ENCODE measurements at places on chromosomes 11 and 22.

DNA sequence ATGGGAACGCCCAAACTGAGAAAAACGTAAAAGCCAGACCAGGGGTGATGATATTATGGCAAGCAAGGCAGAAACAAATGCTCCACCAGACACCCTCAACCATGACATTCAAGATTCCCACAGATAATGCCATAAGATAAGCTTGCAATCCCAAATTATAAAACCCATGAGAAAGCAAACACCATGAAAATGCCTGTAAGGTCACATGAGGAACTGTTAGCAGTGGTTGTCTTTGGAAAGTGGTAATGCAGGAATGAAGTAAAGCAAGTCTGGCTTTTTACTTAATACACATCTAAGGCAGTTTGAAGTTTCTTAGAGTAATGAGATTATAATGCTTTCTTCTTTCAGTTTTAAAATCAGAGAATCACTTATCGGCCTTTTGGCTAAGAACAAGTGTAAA is 111.0 kb downstream of the MN1 start:
- no peak for DNase-seq

GRCh38 chr11:43145653-43146052 is 166.1 kb upstream of the API5 start:
- DNase-seq: no peak

DNA sequence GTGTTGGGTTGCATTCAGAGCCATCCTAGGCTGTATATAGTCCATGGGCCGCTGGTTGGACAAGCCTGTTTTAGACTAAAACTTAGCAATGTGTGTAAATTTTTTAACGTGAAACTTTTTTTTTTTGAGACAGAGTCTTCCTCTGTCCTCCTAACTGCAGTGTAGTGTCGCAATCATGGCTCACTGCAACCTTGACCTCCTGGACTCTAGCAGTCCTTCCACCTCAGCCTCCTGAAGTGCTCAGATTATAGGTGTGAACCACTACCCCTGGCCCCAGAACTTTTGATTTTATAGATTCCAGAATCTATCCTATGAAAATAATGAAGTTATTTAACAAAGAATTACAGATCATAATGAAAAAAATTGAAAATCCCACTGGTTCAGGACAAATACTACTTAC is 29.9 kb upstream of the PANX2 start:
- no peak for DNase-seq

GRCh38 chr22:37088108-37088605 is 21.4 kb downstream of the TMPRSS6 start:
- DNase-seq: no peak

- no peak for DNase-seq
These were observed 39.4 kb downstream of the SERPINH1 start for GRCh38 chr11:75601494-75601893.

GRCh38 chr11:125404157-125404810 is 91.8 kb downstream of the FEZ1 start:
- no peak for DNase-seq

DNA sequence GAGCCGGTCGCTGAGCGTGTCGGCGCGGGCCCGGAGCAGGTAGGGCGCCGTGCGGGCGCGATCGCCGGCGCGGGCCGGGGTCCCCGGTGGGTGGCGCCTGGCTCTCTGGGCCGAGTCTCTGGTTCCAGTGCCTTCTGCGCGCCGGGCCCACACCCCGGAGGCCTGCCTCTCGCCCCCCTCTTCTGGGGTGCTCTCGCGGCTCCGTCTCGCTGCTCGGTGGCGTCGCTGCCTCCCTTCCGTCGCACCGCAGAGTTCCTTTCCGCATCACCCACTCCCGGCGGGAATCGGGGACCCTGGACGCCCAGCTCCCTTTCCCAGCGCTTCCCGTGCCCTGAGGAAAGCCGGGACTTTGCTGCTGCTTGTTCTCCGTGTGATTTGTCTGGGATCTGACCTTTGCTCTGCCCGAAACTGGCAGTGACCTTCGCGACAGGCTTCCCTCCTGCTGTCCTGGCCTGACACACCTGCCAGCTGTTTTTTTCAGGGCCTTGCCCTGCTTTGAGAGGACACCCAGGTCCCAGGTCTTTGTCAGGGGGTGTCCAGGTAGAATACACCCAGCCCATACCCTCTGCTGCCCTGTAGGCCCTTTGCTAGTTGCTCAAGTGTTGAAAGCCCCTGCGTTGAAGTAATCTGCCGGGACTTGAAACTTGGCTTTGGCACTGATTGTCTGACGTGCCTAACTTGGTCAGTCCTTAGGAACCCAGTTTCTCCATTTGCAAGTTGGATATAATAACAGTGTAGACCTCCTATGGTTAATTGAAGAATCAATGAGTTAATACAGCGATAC is 711 bp downstream of the FDX1 start:
- DNase-seq: peak; percentile 9

GRCh38 chr11:68164437-68164836 is 43.2 kb upstream of the CHKA start:
- no peak for DNase-seq

DNA sequence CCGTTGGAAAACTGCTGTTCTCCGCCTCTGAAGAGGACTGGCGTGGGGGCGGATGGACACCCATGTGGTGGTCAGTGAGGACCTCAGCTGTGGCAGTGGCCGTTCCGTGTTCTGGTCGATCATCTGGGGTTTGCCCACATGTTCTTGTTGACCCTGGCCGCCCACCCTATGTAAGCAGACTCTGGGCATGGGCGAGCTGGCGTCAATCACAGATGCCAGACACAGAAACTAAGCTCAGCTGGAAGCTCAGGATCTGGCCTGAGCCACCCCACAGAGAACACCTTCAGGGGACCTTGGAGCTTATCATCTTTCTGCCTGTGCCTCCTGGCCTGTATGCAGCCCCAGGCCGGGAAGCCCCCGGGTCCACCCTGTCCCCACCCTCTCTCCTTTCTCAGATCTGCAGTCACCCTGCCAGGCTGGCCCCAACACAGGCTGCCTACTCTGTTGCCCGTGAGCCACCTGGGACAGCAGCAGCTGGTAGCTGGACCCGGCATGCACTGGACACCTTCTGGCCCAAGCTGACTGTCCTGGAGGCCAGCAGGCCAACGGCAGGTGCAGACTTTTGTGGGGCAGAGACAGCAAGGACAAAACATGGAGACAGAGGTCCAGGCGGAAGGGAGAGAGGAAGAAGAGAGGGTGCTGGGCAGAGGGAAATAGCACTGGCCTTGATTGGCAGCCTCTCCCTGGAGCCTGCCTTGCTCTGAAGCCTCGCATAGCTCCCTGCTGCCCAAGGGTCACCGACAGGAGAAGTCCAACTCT is 91.5 kb downstream of the PHF21B start:
- DNase-seq: no peak

- no peak for DNase-seq
These were observed 384.7 kb downstream of the DCDC1 start for GRCh38 chr11:30984827-30985226.

DNA sequence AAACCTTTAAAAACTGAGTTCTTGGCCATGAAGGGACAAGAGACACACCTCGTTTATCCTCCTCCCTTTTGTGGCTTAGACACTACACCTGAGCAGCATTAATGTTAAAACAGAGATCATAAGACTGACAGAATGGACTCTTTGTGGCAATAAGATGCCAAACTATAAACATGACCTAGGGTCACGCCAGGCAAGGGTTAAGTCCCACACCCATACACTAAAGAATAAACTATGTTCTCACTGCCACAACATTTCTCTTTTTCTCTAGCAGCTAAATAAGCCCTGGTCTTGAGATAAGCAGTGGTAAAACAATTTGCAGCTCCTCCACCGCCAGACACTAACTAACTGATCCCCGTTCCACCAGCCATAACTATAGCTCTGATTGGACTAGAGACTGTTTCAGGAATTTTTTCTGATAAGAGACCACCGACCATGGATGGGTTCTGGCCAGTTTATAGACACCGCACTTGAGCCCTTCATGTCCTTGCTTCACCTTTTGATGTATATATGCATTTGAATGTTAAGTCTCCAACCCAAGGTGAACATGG is 4.9 kb upstream of the SLCO2B1 start:
- DNase-seq: no peak

DNA sequence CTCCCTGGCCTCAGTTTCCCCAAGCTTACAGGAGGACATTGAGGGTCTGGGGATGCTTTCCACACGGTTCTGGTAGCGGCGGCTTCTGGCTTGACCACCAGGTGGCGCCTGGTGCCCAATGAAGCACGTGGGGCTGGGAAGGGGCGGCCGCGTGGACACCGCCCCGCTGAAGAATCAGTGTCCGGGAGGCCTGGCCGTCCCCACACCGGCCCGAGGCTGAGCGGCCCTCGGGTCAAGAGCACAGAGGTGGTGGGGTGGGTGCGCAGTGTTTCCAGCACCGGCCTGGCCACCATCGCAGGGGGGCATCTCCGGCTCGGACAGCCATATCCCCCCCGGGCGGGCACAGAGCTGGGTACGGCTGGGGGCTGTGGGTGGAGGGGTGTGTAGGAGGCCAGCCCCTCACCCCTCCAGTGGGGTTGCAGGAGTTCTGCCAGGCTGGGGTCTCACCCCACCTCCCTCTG is 27.8 kb upstream of the PPARA start:
- DNase-seq: no peak
